ENCODE measurements at places on chromosomes 7 and 10.

GRCh38 chr10:124480860-124481259 is 19.2 kb downstream of the LHPP start:
- DNase-seq, result no peak

GRCh38 chr10:7956508-7956907 is 98.0 kb upstream of the GATA3 start:
- DNase-seq, result peak; percentile 32

DNA sequence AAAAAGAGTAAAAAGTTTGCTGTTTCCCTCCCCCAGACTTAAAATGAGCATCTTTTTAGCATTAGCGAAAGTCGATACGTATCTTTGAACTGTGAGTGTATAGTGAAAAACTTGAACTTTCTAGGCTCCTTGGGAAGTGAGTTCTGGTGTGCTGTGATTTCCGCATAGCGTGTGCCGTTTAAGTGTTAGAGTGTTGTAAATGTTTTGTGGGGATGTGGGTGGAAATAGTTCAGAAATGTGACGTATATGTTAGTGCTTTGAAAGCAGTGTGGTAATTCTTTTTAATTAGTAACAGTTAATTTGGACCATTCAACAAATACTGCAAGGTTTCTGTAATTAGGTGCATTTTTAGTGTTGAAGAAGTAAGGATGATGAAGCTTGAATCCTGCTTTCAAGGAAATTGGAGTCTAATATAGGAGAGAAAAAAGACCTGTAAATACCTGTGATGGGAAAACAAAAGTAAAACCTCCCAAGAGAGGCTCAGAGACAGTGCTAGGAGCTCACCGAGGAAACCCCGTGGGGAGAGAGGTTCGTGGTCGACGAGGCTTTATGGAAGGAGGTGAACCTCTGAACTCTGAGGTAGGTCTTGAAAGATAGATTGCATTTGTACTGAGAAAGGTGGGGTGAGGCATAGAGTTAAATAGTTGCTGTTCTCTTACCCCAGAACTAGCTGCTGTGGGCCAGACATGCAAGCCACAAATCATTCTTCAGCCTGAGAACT is 40.8 kb downstream of the RBM33 start:
- DNase-seq, result no peak

- DNase-seq, result no peak
These were observed 35.0 kb downstream of the LHFPL3 start for GRCh38 chr7:104363355-104363754.

GRCh38 chr7:556837-557557 is 37.4 kb upstream of the PDGFA start:
- no peak for DNase-seq

GRCh38 chr10:94524146-94524545 is 21.4 kb upstream of the HELLS start:
- no peak for DNase-seq

DNA sequence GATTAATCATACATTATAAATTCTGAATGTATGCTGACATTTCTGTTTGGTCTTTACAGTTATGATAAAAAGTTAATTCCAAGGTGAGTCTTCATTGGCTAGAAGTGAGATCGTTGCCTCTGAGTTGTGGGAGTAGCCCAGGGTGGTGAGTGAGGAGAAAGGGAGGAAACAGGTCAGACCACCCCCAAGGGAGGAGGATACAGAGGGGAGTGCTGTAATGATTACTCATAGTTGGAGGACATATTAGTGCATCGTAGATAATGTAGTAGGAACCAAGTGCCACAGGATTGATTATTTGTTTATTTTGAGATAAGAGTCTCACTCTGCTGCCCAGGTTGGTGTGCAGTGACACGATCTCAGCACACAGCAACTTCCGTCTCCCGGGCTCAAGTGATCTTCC is 672.2 kb downstream of the INHBA start:
- no peak for DNase-seq

DNA sequence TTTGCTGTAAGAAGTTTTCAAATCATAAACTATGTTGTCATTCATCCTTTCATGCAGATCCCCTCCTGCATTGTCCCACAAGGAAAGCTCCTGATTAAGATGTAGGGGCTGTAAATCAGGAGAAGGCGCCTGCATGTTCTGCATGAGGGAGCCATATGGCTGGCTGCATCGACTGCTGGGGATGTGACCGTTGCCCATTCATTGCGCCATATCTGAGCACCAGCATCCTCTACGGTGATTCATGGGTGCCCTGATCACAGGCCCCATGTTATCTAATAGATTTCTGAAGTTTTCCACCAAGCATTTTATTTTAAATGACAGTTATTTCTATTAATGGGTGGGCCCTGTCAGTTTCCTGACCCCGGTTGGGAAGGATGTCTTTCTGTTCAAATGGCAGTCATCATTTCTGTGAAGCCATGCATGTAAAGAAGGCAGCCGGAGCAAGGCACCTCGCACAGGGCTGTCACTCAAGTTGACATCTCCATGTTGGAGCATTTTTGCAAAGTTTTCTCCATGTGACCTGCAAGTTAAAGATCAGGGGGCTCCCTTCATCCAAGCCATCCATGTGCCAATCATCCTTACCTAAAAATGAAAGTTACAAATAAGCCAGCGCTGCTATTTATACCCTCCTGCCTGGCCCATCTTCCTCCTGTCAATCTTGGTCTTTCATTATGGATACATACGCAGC is 128.8 kb downstream of the TEX36 start:
- DNase-seq, result no peak

- no peak for DNase-seq
These were observed 74.6 kb downstream of the ATRNL1 start for GRCh38 chr10:115167751-115168150.

DNA sequence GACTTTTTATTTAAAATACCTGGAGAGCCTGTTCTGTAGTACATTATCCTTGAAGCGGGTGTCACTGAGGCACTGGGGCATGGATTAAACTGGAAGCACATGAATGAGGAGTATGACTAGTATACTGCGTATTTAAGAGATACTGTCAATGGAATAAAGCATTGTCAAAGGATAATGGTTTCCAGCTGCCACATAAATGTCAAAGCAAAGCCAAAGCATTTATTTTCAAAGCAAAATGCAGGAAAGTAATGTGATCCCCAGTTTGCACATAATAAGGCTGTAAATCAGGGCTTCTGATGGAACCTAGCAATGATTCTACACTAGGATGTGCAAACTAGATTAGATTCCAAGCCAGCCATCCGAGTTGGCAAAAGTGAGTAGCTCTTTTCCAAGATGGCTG is 240.1 kb downstream of the POU6F2 start:
- DNase-seq, result no peak

DNA sequence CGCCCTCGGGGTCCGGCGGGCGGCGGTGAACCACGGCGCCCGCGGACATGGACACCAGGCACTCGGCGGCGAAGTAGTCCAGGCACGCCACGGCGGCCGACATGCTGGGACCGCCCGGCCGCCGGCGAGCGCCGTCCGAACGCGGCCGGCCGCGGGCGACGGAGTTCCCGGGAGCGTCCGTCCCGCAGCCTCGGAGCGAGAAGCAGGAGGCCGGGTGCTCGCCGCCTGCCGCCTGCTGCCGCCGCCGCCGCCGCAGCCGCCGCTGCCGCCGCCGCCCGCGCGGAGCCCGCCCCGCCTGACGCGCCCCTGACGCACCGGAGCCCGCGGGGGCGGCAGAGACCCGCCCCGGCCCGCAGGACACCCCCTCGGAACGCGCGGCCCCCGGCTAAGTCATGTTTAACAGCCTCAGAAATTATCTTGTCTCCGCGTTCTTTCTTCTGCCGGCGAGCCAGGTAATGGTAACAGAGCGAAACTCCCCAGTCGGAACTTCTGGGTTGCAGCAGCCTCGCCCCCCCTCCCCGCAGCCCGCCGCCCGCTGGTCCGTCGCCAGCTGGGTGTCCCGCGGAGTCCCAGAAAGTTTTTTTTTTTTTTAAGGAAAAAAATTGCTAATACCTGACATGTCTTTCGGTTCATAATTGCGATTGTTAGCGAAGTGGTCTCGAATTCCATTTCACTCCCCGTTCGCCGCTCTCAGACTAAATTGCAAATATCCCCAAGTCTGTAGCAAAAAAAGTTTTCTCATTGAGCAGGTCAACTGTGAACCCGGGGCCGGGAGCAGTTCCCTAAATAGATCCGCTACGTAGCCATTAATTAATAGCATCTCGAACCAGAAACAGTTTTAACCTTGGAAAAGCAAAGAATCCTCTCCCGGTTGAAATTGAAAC is at the start of gene KLF14:
Gene KLF14 (minus strand): TSS at position 277 of the 884 bp plus-strand sequence. CDS start 174 bp downstream, at position 103.
- DNase-seq, result no peak

GRCh38 chr7:150562919-150563318 is 4.3 kb upstream of the GIMAP4 start:
- no peak for DNase-seq

DNA sequence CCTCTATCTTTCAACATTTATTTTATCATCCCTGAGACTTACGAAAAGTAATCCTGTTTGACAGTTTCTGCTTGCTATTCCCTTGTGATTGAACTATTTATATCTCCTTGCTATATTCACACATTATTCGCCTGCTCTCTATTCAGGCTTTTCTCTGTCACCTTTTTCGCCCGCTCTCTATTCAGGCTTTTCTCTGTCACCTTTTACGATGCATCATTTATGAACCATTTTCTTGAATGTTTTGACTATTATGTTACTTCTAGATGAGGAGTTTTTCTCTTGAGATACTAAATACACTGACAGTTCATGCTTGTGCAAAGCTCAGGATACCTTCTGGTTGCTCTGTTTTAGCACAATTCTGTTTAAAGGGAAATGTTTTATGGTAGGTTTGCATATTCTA is 143.3 kb upstream of the VSTM2A start:
- no peak for DNase-seq

GRCh38 chr10:4698075-4698474 is 127.9 kb upstream of the AKR1E2 start:
- no peak for DNase-seq

GRCh38 chr10:42650374-42650773 is 12.0 kb upstream of the ZNF33B start:
- DNase-seq, result no peak

DNA sequence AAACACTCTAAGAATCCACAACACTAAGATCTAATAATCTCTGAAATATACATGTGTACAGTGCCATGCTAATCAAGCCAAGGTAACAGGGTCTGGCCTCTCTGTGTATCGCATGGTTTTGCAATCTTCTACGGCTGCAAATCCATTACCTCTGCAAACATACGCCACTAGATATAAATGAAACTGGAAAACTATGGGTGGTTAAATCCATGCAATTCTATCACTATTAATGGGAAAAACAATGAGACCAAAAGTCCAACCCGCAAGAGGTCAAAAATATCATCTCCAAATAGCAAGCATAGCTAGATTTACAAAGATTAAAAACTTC is 23.0 kb downstream of the SGCE start:
- DNase-seq, result no peak

All from GM06990 (cell line).